ENCODE measurements at places on chromosomes 2 and 18. TPM values are rescaled to one million over a fixed set of nuclear protein-coding genes. Genes with fewer than 3 reads are reported as not detected.

DNA sequence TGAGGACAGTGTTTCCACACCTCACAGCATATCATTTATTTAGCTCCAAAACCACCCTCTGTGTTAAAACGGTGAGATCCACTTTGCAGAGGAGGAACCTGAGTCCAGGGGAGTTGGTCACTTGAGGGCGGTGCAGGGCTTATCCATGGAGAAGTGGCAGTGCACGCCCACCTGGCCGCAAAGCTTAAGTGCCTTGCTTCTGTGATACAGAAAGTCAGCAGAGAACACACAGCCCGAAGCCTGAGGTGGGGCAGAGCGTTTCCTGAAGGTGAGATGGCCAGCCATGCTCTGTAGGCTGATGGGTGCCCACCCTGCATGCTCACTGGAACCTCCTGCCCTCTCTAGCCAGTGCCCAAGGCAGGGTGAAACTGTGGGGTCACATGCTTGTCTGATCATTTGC, 87.3 kb downstream of the SH3RF3 start:
- DNase-seq: no peak

DNA sequence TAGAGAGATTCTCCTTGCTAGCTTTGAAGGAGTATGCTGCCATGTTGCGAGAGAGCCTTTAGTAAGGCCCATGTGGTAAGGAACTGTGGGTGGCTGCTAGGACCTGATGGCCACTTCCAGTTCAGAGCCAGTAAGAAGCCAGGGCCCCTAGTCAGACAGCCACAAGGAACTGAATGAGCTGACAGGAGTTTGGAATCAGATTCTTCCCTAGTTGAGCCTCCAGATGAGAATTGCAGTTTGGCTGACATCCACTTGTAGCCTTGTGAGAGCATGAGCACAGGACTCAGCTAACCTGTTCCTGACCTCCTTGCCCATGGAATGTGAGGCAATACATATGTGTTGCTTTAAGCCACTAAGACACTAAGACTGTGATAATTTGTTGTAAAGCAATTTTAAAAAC, 1.2 kb upstream of the WDR7 start:
- no peak for DNase-seq

The REG3A gene
- total RNA-seq: not detected

DNA sequence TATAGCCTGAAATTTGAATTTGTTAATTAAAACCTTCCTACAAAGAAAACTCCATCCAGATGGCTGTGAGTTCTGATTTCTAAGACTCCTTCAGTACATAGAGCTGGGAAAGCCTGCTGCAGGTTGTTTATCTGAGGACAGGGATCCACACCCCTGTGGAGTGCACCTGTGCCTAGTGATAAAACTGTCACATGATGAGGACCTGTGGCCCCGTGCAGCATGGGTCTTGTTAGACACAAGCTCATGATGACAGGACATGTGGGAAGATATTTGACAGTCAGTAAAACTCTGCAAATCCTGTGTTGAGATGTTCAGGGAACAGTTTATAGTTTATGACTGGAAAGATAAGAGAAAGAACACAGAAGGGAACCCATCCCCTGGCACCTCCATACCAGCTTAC, 133.2 kb upstream of the TMEM18 start:
- no peak for DNase-seq

The ANKRD62 gene
- not detected for total RNA-seq

The RTP5 gene
- not detected for total RNA-seq

DNA sequence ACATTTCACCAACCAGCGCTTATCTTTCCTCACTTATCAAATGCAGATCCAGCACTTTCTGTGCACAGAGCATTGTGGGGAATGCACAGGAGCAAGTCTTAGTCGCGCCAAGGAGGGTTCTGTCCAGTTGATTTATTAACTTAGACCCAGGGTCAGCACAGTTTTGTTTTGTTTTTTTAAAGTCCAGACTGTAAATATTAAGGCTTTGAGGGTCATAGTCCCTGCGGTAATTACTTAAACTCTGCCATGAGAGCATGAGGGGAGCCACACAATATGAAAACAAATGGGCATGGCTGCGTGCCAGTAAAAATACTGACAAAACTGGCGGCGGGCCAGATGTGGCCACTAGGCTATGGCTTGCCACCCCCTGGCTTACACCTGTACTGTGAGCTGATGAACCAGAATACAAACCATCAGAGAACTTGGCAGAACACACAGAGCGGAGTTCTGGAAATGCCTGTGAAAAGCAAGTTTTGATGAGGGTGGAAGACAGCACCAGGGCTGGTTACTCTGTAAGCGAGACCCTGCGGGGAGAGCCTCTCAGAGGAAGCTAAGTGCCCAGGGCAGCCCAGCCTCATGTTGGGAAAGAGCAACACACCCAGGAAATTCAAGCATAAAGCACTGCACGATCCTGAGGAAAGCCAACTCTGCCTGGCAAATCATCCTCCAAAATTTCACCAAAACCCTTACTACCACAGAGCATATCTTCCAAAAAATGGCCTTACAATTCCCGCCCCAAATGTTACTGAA, 43.6 kb downstream of the L3MBTL4 start:
- no peak for DNase-seq

The EFR3B gene
- 41.2 TPM for total RNA-seq

- DNase-seq: no peak
Observed at GRCh38 chr2:232418056-232418455, 11.4 kb downstream of the ALPG start.

GRCh38 chr2:38763228-38763627, 12.1 kb upstream of the SRSF7 start:
- DNase-seq: no peak

DNA sequence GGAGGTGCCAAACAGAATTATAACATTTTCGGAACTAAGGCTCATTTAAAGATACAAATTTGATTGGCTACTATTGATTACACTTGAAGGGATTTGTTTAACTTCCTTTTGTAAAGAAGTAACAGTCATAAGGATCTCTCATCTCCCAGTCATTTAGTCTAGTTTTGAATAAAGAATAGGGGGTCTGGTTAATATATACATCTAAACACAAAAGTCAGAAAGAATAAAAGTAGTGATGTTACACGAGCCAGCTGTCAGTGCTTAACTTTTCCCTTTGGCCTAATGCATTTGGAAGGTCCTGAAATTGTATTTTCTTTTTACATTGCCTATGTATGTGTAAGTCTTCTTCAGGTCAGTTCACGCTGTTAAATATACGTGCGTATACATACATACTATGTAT, 8.1 kb downstream of the SEPTIN2 start:
- DNase-seq: no peak

The CD207 gene
- total RNA-seq: not detected

The DQX1 gene
- total RNA-seq: 0.49 TPM

GRCh38 chr18:79682894-79683625, 3.5 kb downstream of the CTDP1 start:
- no peak for DNase-seq

GRCh38 chr2:14634182-14634488, 1.6 kb downstream of the LRATD1 start:
- DNase-seq: no peak
